Fibroblast of skin of back (primary cell): ENCODE measurements at places on chromosomes 4 and X.

DNA sequence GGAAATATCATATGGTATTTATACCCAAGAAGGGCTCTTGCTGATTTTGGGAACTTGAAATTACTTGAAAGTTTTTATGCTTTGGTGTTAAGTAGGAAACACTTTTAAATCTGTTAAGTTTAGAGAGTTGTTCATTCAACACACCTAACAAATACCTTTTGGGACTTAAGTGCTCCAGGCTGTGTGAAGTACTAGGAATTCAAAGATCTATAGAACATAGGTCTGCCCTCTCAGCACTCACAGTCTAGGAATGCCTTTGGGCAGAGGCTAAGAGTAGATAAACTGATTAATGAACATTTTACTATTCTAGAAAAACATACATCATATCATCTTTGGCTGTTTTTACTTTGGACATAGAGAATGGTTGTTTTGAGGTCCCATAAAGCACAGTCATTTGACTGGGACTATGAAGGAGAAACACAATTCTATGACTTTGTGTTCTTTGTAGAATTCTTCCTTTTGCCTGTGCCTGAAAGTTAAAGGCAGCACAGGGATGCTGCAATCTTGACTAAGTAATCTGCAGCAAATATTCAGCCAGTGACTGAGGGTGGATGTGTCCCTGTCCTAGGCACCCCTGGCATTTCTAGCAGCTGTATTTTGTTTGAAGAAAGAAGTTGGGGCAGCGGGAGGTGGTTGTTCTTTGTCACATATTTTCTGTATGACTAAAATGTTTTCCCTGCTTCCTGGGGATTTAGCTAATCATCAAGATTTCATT is 8.3 kb downstream of the BMP3 start:
- peak; percentile 17 for DNase-seq

GRCh38 chr4:111639120-111639690 is 506.0 kb upstream of the FAM241A start:
- peak; percentile 36 for DNase-seq

GRCh38 chr4:1786544-1787362 is 6.3 kb upstream of the FGFR3 start:
- no peak for DNase-seq

DNA sequence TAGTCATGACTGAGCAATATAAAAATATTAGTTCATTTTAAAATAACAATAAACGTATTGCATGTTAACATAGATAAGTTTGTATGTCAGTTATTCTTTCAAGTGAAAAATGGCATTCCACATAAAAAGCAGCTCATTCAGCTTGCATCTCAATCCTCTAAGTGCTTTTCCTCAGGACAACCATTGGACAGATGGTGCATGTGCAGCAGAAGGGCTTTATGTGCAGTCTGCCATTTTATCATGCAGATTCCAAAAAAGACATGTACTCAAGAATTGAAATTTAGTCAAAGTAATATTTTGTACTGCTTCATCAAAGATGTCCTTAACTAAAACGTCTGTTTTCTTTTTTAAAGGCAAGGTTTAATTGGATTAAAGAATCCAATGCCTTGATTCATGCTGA is 93.4 kb downstream of the RS1 start:
- no peak for DNase-seq

GRCh38 chrX:2489446-2490445 is 11.0 kb downstream of the DHRSX start:
- DNase-seq, result no peak

- no peak for DNase-seq
Observed at GRCh38 chr4:15901998-15902397, 36.5 kb downstream of the FGFBP1 start.

GRCh38 chrX:100349391-100349790 is 60.7 kb downstream of the PCDH19 start:
- no peak for DNase-seq
